HT1080 (cell line): ENCODE measurements at places on chromosomes 2 and 18. TPM values are rescaled to one million over a fixed set of nuclear protein-coding genes. Genes with fewer than 3 reads are reported as not detected.
A peak's percentile ranks its signal among the peaks of the same experiment; 100 is the strongest.

GRCh38 chr2:65319674-65320041 lies 92.0 kb downstream of the ACTR2 start:
- no peak for DNase-seq

DNA sequence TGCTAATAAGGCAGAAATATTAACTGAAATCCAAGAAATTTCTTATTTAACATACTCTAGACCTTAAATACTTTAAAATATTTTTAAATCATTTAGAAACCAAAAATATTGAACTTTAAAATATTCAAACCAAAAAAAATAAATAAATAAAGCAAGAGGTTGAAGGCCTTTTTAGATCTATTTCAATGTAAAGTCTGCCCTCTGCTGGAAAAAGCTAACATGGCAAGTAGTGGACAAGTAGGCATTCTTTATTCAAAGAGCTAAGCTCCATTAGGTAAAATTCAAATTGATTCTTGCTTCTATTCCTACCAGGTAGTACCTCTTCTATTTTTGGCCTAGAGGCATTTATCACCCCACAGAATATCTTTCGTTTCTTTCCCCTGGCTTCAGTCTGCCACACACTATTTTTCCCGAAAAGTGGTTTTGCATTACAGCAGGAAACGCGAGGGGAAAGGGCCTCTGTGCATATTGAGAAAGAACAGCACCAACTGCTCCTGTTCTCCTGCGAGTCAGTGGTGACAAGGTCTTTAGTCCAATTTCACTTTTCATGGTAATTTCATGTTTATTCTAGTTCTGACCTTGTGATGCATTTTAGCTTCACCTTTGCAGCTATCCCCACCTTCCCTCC lies 20.4 kb downstream of the IFIH1 start:
- peak; percentile 48 for DNase-seq

DNA sequence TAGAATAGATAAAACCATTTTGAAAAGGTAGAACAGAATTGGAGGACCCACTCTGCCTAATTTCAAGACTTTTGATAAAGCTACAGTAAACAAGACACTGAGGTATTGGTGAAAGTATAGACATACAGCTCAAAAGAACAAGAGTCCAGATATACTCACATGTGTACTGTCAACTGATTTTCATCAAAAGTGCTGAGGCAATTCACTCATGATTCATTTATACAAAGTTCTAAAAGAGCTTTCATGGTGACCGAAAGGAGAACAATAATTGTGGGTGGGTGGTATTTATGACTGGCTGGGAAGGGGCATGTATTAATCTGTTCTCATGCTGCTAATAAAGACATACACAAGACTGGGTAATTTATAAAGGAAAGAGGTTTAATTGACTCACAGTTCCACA lies 7.3 kb downstream of the MAP4K3 start:
- no peak for DNase-seq

GRCh38 chr2:68832233-68832869 lies 38.8 kb downstream of the BMP10 start:
- peak; percentile 92 for DNase-seq

- DNase-seq, result peak; percentile 41
Observed at GRCh38 chr18:64037812-64038414, 68.0 kb downstream of the SERPINB8 start.

GRCh38 chr2:174184915-174185314 lies 63.4 kb downstream of the OLA1 start:
- DNase-seq, result no peak

GRCh38 chr2:70557171-70557838 lies 3.7 kb upstream of the TGFA start:
- no peak for DNase-seq

POMC gene
- total RNA-seq, result not detected in 2 replicates
